ENCODE measurements at places on chromosomes 5 and 9.

DNA sequence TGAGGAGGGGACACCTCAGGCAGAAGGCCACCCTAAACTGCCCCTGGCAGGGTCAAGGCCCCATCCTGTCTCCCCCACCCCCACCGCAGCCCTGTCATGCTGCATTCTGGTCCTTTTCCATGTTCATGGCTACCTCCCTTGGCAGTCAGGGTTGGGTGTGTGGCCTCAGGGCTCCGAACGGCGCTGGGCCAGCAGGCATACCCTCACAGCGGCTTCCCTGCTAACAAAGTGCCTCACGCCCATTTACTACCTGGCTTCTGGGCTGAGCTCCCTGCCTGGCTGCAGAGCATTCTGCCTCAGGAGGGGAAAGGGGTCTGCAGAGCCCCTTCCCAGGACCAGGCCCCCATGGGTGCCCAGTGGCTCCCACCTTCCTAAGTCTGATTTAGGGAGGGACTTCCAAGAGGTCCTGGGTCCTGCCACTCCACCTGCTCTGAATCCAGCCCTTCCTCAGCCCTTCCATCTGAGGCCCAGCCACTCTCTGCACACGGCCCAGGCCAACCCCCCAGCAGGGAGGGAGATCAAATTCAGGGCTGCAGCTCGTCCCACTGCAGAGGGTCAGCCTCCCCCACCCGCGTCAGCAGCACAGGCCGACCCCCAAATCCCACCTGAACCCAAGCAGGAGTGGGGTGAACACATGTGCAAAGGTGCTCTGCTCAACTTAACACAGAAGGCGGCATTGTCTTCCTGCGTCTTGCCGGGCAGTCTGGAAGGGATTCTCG, 115.9 kb upstream of the PHYKPL start:
- DNase-seq, result no peak

GRCh38 chr5:44402084-44402483, 12.9 kb upstream of the FGF10 start:
- no peak for DNase-seq

DNA sequence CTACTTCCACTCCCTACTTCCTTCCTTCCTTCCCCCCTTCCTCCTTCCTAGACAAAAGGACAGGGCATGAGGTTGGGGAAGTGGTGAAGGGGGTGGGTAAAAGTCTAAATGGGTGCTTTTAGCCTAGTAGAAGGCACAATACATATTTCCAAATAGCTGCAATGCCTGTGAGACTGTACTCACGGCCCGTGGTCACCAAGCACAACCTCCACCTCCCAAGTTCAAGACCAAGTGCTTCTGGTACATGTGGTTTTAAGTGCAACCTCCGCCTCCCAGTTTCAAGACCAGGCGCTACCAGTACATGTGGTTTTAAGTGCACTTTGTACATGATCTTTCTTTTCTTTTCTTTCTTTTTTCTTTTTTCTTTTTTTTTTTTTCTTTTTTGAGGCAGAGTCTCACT, 14.5 kb upstream of the NTNG2 start:
- no peak for DNase-seq

- no peak for DNase-seq
Observed at GRCh38 chr9:114893221-114894010, 37.0 kb downstream of the TNFSF8 start.

GRCh38 chr9:8627976-8628679, 828.5 kb upstream of the DMAC1 start:
- no peak for DNase-seq

DNA sequence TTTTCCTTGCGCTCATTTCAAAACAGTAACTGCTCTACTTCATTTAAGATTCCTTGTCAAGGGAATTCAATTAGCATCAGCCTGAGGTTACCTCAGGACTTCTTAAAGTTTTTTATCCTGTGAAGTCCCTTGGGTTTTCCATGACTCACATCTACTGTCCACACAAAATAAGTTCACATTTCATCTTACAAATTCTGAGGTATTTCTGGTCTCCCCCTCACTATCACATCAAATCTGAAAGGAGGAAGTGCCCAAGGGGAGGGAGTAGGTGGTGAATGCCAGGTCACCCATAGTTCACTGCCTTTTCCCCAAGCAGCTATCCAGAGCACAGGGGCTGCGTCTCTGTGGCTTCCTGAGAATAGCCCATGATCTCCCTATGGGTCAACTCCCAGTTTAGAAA, 227.1 kb upstream of the NREP start:
- no peak for DNase-seq

- DNase-seq, result no peak
Observed at GRCh38 chr5:16135003-16135402, 44.6 kb downstream of the MARCHF11 start.

DNA sequence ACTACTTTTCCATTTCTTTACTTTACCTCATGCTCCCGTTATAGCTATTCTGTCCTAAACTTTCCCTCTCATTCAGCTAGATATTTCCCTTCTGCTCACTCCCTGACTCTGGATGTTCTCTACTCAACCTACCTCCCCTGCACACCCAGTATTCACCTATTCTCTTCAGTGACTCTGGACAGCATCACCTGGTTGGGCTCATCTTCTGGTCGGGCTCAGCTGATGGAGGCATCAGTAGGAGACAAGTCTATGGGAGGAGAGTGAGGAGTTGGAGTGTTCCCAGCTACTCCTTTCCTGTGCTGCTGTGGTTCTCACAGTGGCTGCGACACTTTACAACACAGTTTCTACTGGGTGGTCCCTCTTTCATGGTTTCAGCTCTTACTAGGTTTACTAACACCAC, 493.9 kb downstream of the DMAC1 start:
- DNase-seq, result no peak

GRCh38 chr9:23586906-23587305, 239.1 kb downstream of the ELAVL2 start:
- no peak for DNase-seq

- no peak for DNase-seq
Observed at GRCh38 chr5:57246426-57246825, 72.6 kb downstream of the GPBP1 start.

Measured in hippocampal formation (tissue), 2 donors.